ENCODE measurements at places on chromosomes 5 and 9.

DNA sequence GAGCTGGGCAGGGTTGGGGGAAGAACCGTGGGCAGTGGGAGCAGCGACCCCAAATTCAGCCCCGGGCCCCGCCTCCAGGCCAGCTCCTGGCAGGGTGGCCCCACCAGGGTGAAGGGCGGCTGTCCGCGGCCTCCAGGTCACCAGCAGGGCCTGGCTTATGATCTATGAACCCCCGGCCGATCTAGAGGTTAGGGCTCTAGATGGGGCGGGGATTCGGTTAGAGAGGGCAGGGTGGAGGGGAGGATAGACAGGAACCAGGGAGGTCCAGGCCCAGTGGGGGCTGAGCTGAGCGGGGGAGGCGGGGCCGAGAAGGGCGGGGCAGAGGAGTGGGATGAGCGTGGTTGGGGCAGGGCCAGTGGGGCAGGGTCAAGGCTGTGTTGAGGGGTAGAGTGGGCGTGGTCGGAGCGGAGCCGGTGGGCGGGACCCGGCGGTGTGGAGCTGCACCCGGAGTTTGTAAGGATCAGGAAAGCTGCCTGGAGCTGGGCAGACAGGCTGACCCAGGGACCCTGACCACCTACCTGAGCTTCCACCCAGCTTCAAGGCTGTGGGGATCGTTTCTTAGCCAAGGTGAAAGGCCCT, 29.3 kb upstream of the OBP2B start:
- DNase-seq: peak; percentile 66

- DNase-seq: no peak
Measured at GRCh38 chr9:3824581-3824980, 298.8 kb upstream of the RFX3 start.

DNA sequence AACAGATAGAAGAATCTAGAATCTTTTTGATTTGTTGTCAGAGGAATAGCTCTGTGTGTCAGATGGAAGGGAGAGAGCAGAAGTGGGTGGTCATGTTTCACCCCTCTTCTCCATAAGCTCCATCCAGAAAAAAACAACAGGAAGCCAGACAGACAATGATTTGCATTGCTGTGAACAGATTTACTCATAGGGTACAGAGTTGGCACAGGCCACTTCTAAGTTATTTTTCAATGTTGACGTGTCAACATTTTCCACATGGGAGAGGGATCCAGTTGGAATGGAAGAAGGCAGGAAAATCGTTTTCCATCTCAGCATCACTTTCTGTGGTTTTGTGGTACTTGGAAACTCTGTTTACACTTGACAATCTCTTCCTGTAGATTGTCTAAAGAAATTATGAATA, 86.7 kb downstream of the INSYN2B start:
- DNase-seq: no peak

- no peak for DNase-seq
Measured at GRCh38 chr5:127695346-127695745, 7.8 kb upstream of the CCDC192 start.

DNA sequence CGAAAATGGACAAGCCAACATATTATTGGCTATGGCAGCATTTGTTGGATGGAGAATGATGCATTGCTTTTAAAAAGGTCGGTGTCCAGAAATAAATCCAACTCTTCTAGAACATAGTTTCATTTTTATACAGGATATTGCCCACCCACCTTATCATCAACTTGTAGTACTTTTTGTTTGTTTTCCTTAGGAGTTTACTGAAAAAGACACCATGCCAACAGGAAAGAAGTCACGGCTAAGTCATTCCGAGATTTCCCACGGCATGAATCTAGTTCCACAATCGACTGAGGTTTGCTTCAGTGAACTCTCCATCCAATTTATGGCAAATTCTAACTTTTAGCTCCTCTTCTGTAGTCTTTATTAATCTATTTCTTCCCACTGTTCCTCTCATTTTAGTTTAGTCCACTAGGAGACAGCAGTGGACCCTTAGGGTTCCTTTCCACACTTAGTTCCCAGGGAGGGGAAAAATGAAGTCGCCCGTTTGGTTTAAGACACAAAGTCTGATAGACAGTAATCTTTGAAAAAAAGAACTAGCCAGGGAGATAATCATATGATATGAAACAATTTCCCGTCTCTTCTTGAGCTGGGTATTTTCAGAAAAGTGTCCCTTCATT, 237.5 kb downstream of the AP3B1 start:
- DNase-seq: no peak

DNA sequence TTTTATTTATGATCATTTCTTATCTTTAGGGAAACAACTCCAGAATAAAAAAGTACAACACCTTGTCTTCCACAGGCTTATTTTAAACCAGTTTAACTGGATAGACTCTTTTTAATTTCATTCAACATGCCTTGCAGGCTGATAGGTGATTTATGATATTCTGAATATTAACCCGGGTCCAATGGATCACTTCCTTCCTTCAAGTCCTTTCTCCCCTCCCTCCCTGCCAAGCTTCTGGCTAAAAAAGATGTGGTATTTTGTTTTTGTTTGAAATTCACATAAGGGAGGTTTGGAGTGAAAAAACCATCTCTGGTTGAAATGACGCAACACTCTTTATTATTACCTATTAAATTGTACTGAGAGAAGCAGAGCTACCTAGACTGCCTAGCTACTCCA, 265.3 kb downstream of the MLLT3 start:
- no peak for DNase-seq

GRCh38 chr5:147898875-147899401, 7.4 kb downstream of the C5orf46 start:
- DNase-seq: no peak

DNA sequence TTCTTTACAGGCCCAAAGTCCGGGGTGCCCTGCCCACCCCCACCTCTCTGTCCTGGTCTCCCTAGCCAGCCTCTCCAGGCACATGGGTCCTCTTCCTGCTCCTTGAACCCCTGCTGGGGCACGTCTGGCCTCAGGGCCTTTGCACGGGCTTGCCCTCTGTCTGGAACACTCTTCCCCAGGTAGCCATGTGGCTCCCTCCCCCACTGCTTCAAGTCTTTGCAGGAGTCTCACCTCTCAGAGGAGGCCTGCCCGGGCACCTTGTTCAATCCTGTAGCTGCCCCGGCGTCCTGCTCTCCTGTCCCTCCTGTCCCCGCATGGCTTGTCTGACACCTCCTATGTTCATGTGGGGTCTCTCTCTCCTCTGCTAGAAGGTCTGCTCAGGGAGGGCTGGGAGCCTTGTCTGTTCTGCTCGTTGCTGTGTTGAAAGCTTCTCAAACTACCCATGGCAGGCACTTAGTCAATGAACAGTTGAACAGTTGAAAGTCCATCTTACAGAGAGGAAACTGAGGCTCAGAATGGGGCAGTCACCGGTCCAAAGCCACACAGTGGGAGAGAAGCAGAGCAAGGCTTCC, 241.4 kb downstream of the PBX3 start:
- no peak for DNase-seq

DNA sequence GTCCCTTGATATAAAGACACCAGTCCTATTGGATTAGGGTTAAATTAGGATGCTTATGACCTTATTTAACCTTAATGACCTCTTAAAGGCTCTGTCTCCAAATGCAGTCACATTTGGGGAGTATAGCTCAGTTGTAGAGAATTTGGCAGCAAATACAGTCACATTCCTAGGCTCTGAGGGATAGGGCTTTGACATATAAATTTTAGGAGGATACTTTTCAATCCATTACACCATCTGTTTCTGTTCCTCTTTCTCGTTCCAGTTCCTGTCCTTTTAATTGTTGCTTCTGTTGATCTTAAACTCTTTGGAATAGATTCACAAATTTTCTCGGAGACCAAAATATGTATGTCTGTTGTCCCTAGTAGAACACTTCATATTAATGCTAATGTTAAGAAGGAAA, 390.0 kb upstream of the PCSK5 start:
- no peak for DNase-seq

DNA sequence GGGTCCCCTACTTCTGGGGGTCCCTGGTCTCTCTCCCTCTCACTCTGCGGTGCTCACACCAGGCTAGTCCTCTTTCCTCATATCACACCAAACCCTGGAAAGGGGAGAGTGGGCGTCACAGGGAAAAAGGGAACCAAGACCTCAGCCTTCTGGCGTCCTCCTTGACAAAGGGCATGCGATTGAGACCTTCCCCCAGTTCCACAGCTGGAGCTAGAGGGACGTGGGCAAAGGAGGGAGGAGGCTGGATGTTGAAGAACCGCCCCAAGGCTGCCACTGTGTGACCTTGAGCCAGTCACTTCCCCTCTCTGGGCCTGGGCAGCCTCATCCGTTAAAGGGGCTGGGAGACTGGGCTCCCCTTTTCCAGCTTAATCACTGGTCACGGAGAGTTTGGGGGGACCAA, 18.5 kb upstream of the TOR2A start:
- DNase-seq: no peak

- no peak for DNase-seq
Measured at GRCh38 chr5:109099081-109099480, 310.7 kb downstream of the PJA2 start.

GRCh38 chr5:150438873-150439546, 10.5 kb downstream of the RPS14 start:
- no peak for DNase-seq

GRCh38 chr5:19771174-19771835, 216.7 kb downstream of the CDH18 start:
- DNase-seq: no peak

DNA sequence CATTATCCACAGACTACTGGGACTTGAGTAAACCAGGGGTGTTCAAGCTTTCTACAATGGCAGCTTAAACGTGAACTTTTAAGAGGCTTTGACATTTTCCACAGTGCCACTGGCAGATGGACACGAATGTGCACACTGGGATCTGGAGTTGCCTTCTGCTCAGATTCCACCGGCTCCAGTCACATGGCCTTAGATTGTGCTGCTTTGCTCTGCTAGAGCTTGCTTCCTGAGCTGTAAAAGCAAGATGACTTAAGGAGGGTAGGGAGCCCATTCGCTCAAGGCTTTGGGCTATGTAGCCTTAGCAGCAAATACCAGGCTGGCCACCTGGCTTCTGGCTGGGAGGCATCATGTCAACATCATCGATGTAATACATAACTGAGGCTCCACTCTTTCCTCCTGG, 436.9 kb downstream of the MED10 start:
- DNase-seq: no peak

DNA sequence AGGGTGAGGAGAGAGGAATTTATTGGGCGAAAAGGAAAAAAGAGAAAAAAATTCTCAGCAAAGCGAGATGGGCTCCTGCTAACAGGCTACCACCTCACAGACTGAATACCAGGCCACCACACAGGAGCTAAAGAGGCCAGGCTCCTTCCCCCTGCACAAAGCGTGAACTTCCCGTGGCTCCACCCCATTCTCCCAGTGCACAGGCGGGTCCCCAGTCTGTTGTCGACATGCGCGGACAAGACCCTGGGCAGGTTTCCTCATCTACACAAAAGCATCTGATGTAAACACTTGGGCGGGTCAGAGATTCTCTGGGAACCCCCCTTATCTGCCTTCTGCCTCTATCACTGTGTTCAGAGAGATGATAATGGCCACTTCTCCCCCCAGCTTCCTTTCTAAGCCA, 34.2 kb downstream of the IL31RA start:
- DNase-seq: no peak

GRCh38 chr9:14822666-14823065, 87.6 kb downstream of the FREM1 start:
- DNase-seq: no peak

- DNase-seq: peak; percentile 89
Measured at GRCh38 chr9:130128733-130129431, 43.3 kb upstream of the NCS1 start.

DNA sequence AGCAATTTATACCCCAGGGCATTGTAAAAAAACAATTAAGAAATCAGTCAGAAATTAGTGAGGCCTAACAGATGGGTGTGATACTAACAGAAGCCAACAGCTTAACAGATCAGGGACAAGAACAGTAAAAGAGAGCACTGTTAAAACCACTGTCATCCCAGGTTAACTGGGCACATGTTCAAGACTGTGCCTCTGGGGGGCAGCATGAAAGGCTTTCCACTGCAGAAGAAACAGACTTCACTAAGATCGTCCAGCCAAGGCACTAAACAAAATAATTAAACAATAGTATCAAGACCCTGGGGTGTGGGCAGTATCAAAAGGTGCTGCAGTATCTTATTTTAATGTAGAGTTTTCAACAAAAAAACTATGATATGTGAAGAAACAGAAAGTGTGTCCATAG, 43.5 kb downstream of the FBN2 start:
- no peak for DNase-seq

GRCh38 chr5:139210585-139210984, 12.4 kb upstream of the SIL1 start:
- DNase-seq: no peak
